Stimulated activated CD8-positive, alpha-beta memory T cell treated with anti-CD3 and anti-CD28 coated beads, Interleukin-12 subunit alpha, Interleukin-12 subunit beta, amount 100 ng/mL, for 1 hour (primary cell): ENCODE measurements at places on chromosomes 16 and 17.

DNA sequence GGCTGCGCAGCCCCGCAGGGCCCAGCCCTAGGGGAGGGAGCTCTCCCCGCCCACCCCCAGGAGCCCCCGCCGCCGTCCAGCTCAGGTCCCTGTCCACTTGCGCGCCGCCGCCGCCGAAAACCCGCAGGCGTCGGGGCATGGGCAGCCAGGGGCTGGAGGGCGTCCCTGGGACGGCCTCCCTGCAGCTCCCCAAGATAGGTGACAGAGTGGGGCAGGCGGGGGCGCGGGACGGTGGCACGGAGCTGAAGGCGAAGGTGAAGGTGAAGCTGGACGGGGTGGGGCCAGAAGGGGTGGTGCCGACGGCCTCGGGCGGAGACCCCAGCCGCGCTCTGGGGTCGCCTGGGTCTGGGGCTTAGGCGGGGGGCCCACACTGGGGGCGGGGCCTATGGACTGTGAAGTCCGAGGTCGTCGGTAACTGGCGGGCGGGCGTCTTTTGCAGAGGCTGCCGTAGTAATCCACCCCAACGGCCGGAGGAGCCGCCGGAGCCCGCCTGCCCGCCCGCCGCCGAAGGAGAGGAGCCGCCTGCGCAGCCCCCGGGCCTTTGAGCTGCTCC, 27.2 kb downstream of the SREBF1 start:
- DNase-seq = no peak

GRCh38 chr16:48182979-48183537, 27.3 kb upstream of the ABCC12 start:
- DNase-seq = no peak

DNA sequence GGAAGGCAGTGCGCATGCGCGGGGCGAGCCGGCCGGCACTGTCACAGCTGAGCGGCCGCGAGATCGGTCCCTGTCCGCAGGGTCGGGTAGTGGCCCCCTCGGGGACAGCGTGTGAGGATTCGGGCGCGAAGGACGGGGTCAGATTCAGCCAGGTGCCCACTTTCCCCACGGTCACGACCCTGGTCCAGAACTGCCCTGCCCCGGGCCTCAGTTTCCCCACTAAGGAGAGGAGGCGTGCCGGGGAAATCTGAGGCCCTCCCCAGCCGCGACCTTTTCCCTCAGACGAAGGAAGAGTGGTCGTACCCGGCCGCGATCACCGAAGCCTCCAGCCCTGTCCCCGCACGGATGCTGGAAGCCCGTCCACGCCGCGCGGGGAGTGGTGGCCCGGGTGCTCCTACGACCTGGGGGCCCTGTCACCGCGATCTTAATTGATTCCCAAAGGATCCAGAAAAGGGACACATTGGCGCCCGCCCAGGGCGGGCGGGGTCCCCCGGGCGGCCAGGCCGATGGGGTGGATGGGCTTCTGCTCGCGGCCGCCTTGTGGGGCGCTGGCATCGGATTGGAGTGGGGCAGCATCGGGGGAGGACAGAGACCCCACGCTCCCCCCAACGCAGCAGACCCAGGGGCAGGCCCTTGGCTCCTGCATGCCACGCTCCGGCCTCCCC, 57.7 kb downstream of the SRL start:
- DNase-seq = no peak

GRCh38 chr17:32807577-32807976, 69.3 kb downstream of the MYO1D start:
- no peak for DNase-seq

GRCh38 chr17:6548578-6549330, 7.6 kb downstream of the PITPNM3 start:
- no peak for DNase-seq

DNA sequence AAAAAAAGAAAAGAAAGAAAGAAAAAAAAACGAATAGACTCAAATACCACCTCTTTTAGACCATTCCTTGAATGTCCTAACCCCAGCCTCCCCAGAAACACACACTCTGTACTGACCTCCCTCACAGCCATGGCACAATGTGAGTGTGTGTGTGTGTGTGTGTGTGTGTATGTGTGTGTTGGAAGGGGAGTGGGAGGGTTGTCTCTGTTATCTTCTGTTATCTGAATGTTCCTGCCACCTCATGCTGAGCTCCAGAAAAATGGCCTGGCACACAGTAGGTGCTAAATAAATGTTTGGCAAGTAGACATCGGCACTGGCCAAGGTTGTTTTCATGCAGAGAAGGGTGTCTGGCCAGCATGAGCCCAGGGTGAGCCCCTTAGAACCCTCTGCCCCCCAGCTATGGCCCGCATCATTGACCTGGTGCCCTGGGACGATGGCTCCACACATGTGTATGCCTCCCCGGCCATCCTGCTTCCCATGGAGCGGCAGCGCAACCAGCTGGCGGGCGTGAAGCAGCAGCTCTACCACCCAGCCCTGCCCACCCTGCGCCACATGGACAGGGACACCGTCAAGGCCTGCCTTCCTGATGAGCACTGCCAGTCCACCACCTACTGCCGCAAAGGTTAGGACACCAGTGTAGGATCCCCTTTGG, 6.6 kb upstream of the CNGB1 start:
- no peak for DNase-seq

GRCh38 chr17:48261297-48261880, 153.8 kb downstream of the SNX11 start:
- no peak for DNase-seq

DNA sequence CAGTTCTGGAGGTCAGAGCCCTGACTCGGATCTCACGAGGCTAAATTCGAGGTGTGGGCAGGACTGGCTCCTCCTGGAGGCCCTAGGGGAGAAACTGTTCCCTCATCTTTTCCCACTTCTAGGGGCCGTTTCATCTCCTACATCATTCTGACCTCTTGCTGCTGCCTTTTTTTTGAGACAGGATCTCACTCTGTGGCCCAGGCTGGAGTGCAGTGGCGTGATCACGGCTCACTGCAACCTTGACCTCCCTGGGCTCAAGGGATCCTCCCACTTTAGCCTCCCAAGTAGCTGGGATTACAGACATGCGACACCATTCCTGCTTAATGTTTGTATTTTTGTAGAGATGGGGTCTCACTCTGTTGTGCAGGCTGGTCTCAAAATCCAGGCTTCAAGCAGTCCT, 244.1 kb upstream of the GSE1 start:
- DNase-seq = no peak

DNA sequence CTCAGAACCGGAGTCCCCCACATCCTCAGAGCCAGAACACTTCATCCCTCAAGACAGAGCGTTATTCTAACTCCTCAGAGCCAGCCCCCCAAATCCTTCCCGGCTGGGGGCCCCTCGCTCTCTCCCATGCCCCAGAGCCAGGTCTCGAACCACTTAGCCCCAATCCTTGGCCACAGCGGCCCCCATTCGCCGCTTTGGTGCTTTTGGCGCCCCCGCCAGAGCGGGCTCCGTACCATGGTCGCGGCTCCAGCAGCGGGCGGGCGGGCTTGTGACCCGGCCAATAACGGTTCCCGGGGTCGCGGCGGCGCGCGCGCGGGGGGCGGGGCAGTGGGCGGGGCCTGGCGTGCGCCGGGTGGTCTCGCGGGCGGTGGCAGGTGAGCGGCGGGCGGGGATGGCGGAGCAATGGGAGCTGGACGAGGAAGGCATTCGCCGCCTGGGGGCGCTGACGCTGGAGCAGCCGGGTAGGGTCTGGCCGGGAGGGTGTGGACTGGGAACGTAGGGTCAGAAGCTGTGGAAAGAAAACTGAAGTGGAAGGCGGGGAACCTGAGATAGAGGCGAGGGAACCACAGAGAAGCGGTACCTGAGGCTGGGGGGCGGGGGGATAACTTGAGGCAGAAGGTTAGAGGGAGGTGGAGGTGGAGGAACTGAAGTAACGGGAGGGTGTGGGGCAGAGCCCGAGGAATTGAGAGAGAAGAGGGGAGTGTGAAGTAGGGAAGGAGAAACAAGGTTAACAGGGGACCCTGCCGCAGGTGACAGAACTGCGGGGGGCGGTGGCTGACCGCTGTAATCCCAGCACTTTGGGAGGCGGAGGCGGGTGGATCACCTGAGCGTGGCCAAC, at the start of the genes KCTD19 and LRRC36:
TSS of gene KCTD19 (minus strand) at position 270 of the 838 bp plus-strand sequence. CDS start at position 236, 34 bp downstream.
TSS of gene LRRC36 (plus strand) at position 344 of the 838 bp plus-strand sequence. CDS start at position 392, 48 bp downstream.
- peak; percentile 28 for DNase-seq

- DNase-seq = no peak
Observed at GRCh38 chr17:7589891-7590691, at the start of gene SOX15. SOX15 (minus strand) TSS chr17:7590094; CDS start chr17:7589676, 418 bp downstream.

GRCh38 chr17:4739122-4740024, at the start of the genes CXCL16 and ZMYND15:
CXCL16 (minus strand) TSS chr17:4739928; CDS start chr17:4739339, 589 bp downstream.
ZMYND15 (plus strand) TSS chr17:4739833; CDS start chr17:4740549, 716 bp downstream.
- peak; percentile 42 for DNase-seq

- DNase-seq = no peak
Observed at GRCh38 chr17:28992185-28992584, 13.6 kb downstream of the SEZ6 start.

DNA sequence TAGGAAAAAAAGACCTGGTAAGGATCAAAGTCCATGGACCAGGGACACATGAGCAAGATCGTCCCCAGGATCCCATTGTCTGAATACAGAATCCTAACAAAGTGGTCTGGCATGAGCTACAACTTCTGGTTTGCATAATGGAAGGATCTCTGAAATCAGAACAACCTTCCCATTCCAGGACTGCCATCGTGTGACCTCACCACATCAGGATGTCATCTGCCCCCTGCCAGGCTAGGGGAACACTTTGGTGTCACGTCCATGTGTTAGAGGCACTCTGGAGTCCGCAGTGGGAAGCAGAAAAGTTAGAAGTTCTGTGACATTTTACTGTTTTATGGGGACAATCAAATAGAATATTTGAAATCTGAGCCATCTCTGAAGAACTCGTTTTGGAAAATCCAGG, 160.7 kb downstream of the RGS9 start:
- DNase-seq = no peak

DNA sequence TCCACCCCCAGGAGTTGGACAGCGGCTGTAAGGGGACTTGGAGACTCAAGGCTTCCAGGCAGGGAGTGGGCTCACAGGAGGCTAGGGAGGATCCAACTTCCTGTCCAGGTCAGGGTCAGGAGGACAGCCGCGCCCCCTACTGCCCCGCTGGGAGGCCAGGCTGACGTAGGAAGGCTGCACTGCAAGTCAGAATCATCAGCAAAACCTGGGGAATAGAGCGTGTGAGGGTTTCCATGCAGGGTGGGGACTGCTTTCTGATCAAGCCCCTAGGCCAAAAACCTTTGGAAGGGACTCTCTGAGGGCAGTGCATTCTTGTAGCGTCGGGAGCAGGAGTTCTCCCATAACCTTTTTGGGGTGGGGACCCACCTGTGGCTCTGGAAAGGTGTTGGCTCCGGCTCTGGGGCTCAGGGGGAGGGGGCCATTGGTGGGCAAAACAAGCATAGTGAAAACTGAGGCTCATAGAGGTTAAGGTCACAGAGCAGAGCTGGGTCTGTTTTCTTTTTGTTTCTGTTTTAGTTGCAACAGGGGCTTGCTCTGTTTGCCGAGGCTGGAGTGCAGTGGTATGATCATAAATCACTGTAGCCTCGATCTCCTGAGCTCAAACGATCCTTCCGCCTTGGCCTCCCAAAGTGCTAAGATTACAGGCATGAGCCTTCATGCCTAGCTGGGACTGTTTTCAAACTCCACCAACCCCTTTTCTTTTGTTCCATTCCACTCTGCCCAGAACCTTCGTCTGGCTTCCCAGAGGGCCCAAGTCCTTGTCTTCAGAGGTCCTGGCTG, 22.1 kb downstream of the RAI1 start:
- DNase-seq = no peak

DNA sequence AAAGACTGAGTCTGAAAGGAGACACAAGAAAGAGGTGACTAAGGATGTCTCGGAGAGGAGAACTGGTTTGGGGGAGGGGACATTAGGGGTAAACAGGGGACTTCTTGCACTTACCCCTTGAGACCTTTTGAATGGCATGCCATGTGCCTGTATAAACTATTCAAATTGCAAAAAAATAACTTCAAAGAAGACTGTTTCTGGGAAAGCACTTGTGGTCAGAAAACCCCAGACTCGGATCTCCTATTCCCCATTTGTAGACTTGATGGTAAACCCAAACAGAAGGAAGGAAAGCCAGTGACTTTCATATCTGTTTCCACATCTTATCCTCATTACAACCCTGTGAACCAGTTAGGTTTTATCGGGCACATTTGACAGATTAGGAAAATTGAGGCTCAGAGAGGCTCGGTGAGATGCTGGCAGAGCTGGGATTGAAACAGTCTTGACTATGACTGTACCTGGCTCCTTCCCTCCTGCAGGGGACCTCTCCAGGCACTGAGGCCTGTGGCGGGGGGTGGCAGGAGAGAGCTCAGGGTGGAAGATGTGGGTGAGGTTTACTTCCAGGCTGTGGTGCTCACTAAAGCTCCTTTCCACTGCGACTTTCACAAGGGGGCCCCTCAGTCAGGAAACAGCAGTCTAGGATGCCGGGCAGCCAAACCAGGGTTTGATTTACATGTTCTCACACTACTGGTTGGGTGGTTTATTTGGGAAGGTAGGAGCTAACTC, 30.5 kb upstream of the PLCG2 start:
- no peak for DNase-seq

- DNase-seq = no peak
Observed at GRCh38 chr17:10754109-10754508, 24.3 kb upstream of the TMEM220 start.

DNA sequence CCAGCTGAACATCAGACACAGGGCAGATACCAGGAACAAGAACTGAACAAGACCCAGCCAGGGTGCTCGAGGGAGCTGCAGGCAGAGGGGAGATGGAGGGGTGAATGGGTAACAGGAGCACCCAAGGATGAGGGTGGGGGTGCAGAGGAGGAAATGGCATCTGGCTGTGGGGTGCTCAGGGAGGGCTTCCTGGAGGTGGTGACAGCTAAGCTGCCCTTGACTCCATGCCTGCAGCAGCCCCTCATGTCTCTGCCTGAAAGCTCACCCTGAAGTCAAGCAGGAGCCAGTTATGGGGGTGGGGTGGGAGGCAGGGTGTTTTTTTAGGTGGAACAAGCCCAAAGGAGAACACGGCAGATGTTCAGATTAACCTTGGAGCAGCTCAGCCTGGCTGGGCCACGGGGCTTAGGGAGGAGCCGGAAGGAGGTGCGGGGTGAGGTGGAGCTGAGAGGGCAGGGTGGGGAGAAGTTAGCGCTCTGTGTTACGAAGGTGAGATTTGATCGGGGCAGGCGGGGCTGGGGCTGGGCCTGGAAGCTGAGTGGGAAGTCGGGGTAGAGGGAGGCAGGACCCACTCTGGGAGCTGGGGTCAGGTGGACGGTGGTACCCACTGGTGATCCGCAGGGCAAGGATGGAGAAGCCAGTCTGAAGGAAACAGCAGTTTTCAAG, 143.0 kb downstream of the ENGASE start:
- no peak for DNase-seq

DNA sequence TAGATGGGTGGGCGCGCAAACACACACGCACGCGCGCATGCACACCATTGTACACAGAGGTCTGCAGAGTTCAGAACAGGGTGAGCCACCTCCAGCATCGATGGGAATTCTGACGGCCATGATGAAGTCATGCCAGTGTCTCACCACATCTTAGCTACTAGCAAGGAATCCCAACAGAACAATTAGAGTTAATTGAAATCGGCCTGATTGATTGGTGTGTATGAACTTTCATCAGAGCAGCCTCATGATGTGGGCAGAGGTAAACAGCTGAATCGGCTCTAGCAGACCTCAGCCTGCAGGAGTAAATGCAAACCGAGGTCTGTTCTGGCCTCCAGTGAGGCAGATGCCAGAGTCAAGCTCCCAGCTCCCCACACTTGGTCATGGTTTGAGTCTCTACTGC, 200.6 kb downstream of the CBLN1 start:
- no peak for DNase-seq

- DNase-seq = no peak
Observed at GRCh38 chr17:1651559-1651844, 1.8 kb upstream of the RILP start.
